Amniotic stem cell (primary cell): ENCODE measurements at places on chromosomes 4 and X.

GRCh38 chr4:41080976-41081375, 133.4 kb downstream of the APBB2 start:
- DNase-seq = no peak

DNA sequence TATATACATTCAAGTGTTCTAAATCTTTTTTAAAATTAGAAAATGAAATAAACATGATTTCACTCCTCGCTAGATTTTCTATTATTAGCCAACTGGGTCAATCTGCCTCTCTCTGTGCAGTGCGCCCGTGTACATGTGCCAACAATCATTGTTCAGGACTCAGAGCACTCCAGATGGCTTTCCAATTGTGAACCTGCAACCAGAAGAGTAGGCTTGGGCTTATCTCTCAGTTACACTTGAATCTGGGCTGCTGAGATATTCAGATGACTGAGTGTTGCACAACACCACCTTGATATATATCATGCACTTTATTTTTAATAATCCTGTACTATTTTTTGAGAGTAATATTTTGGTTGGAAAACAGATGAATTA, 184.0 kb upstream of the FSTL5 start:
- DNase-seq = no peak

DNA sequence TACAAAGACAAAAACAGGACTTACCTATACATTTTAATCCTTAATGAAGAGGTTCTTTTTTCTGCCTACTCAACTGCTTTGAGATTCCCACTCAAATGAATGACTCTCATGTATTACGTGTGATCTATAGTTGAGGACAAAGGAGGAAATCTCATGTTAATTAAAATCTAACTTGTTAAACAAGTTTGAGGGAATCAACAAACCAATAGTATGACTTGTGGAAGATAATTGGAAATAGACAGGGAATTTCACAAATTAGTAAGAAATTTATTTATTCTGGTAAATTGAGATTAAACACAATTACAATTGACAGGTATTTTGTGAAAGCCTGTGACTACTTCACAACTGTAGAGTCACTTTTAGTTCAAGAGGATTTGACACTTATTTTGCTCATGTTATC, at the start of gene TMPRSS11D:
TMPRSS11D (minus strand) TSS at position 101 of the 400 bp plus-strand sequence; CDS start at position 32, 69 bp downstream.
- no peak for DNase-seq

DNA sequence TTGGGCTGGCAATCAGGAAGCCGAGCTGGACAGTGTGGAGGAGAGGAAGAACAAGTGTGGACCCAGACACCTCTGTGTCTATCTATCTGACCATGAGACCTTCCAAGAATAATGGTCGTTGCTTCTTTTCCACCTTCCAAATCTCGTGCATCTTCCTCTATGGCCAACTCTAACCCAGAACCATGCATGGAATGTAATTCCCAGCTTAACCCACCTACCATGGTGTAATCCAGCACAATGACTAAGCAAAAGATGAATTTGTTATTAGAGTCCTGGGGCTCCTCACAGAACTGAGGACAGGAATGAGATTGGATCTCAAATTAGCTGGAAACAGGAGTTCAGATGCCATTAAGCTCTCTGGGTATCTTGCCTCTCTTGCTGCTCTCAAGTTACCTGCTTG, 17.4 kb upstream of the TMEM184C start:
- DNase-seq = no peak

- DNase-seq = no peak
These were observed 6.4 kb downstream of the TRIML1 start for GRCh38 chr4:188145601-188146000.

DNA sequence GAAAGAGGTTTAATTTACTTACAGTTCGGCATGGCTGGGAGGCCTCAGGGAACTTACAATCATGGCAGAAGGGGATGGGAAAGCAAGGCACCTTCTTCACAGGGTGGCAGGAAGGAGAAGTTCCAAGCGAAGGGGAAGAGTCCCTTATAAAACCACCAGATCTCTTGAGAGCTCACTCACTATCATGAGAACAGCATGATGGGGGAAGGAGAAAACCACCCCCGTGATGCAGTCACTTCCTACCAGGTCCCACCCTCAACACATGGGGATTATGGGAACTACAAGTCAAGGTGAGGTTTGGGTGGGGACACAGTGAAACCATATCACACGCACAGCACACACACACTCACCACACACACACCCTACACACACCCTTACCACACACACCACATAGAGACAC, 104.3 kb downstream of the DCTD start:
- DNase-seq = no peak
